LNCaP clone FGC (cell line): ENCODE measurements at places on chromosomes 1 and 21.

DNA sequence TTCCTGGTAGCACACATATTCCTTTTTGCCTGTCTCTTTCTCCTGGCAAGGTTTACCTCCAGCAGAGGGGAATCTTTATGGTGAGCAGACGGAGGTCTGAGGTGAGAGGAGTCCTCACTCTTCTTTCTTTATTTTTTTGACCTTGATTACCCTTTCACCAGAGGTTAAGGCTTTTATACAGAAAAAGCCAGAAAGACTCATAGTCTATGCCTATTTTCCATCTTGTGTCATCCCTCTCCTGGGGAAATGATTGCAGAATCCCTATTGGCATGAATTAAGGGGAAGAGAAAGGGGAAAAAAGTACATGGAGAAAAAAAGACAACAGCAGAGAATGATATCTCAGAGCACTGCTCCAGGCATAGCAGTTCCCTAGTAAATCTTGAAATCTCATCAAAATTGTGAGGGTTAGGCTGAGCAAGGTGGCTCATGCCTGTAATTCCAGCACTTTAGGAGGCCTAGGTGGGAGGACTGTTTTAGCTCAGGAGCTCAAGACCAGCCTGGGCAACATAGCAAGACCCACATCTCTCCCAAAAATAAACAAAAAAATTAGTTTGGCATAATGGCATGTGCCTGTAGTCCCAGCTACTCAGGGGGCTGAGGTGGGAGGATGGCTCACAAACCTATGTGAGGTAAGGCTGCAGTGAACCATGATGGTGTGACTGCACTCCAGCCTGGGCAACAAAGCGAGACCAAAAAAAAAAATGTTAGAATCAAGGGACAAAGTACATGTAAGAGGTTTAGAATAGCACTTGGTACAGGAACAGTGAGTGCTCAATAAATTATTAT, 1.2 kb upstream of the XPR1 start:
- DNase-seq: no peak

GRCh38 chr1:77940921-77941570, 37.8 kb downstream of the FUBP1 start:
- no peak for DNase-seq

GRCh38 chr1:43951021-43951985, 4.6 kb downstream of the IPO13 start:
- DNase-seq: no peak

GRCh38 chr1:112983537-112984131, 27.6 kb upstream of the SLC16A1 start:
- no peak for DNase-seq

DNA sequence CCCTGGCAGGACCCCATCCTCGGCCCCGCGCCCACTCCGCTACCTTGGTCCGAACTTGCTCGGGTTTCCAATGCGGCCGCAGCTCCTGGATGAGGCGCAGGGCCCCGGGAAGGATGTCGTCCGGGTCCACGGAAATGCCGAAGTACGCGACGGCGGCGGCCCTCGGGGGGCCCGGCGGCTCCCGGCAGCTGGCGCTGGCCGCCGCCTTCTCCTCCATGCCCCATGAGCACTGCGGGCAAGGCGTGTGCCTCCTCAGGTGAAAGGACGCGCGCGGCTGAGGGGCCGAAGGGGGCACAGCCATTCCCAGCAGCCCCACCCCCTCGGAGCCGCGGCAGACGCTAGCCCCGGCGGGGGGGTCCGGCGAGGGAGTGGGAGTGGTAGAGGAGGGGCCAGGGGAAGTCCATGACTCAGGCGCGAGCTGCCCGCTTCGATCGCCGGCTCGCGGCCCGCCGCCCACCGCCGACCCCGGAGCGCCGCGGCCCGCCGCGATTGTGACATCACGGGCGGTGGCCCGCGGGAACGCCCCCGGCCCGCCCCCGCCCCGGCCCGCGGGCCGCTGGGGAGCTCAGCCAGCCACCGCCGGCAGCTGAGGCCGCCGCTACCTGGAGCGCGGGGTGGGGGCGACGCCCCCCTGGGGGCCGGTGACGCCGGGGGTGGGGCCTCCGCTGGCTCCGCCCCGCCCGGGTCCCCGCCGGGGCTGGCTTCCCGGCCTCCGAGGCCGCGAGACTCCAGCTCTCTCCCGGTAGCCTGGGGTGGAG, at the start of gene ETNK2:
ETNK2 (minus strand) TSS at position 493 of the 758 bp plus-strand sequence; CDS start at position 301, 192 bp downstream.
- no peak for DNase-seq

DNA sequence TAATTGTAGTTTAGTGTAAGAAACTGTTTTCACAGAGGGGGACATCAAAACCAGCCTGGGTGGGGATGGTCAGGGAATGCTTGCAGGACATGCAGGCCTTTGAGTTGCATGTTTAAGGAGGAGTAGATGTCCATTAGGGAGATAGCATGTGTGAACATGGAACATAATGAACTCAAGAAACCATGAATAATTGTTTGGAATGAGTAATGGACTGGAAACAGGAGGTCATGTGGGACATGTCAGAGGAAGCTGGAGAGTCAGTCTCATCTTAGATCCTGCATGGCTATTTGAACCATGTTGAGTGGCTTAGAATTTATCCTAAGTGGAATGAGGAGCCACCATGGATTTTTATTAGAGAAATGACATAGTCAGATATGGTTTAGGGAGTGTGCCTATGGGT, 86.4 kb downstream of the RPE65 start:
- no peak for DNase-seq

GRCh38 chr1:180157576-180158057, 2.9 kb downstream of the QSOX1 start:
- peak; percentile 98 for DNase-seq
